SK-N-SH (cell line): ENCODE measurements at places on chromosomes 2 and 18.

DNA sequence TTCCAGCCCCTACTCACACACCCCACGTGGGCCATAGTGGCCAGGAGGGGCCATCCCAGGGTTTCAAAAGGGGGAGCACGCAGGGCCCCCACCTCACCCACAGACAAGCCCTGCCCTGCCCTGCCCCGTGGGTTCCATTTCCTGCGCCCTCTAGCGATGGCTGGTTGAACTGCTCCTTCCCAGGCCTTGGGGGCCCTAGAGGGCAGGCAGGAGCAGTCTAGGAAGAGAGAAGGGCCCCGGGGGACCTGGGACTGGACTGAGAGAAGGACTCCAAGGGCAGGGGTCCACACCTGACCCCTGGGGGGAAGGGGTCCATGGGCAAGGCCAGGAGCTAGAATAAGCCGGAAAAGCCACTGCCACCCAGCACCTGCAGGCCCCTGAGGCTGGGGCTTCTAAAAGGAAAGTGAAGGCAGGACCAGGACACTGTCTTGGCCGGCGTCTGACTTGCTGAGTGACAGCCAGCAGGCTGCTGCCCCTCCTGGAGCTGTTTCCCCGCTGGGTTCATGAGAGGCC is 10.1 kb downstream of the CYP26B1 start:
- DNase-seq = peak; percentile 87

GRCh38 chr2:75564713-75565359 is 4.1 kb upstream of the EVA1A start:
- DNase-seq = no peak

DNA sequence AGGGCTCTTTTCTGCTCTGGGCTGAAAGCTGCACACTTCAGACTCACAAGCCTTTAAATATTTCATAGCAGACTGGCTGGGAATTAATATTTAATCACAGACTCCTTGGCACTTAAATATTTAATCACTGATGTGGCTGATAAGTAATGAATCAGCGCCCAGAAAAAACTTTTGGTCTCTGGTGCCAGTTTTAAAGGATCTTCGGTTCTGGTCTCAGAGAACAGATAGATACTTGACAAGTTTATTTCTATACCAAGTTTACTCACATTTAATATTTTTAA is 201.2 kb downstream of the MYCN start:
- DNase-seq = no peak

GRCh38 chr2:101420623-101421022 is 33.3 kb upstream of the CREG2 start:
- DNase-seq = no peak

DNA sequence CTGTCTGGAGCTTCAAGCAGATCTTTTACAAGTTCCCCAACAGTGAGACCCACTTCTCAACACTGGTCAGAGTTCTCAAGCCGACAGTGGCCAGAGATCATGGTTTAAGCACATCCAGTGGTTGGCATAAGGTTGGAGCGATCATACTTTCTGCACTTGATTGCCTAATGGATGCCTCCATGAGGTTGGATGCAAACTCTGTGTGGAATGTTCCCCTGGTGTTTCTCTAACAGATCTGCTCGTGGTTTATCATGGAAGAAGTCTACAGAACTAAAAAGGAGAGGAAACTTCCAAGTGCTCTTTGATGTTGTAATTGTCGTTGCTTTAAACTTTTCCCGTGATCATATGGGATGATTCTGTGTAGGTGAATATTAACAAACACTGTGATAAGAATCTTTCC is 60.7 kb downstream of the SH3RF3 start:
- DNase-seq = no peak

- peak; percentile 72 for DNase-seq
Measured at GRCh38 chr18:25350489-25351251, 1.3 kb downstream of the ZNF521 start.

- DNase-seq = no peak
Measured at GRCh38 chr2:174600349-174600748, 2.7 kb upstream of the WIPF1 start.

GRCh38 chr2:100208141-100208770 is 65.9 kb upstream of the AFF3 start:
- DNase-seq = peak; percentile 38

DNA sequence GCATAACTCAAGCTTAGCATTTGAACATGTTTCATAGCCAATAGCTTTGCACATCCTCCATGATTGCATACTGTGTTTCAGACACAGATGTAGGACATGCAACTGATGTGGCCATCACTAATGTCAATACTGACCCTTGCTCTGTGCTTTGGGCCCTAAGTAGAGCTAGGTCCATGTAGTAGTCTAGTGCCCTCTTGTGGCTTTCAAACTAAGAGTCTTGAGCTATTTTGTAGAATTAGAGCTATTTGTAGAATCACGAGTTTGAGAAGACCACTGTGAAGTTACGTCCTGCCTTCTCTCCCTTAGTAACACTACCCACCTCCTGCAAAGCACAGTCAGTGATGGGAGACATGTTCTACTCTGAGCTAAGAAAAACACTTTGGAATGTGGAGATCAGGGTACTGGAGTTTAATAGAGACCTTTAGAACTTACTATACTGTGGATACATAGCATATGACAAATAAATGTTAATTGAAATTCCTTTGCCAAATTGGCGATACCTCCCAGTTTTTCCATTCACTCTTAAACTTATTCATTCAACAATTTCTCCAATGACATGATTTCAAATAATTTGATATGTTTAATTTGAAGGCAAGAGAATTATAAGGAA is 306.5 kb upstream of the TNP1 start:
- DNase-seq = peak; percentile 30

DNA sequence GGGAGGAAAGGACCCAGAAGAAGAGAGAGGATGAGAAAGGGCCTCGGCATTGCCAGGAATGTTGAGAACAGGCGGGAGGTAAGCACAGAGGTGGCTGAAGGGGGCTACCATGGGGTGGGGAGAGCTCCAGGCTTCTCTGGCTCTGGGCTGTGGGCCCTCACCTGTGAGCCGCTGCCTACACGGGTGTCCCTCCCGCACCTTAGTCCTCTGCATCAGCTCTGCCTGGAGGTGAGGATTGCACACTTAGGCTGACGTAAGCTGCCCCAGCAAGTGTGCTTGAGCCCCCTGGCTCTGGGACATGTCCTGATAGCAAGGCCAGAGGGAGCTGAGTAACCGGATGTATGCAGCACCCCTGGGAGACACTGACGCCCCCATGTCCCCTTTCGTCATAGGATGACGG is 33.9 kb downstream of the TMEM18 start:
- no peak for DNase-seq

DNA sequence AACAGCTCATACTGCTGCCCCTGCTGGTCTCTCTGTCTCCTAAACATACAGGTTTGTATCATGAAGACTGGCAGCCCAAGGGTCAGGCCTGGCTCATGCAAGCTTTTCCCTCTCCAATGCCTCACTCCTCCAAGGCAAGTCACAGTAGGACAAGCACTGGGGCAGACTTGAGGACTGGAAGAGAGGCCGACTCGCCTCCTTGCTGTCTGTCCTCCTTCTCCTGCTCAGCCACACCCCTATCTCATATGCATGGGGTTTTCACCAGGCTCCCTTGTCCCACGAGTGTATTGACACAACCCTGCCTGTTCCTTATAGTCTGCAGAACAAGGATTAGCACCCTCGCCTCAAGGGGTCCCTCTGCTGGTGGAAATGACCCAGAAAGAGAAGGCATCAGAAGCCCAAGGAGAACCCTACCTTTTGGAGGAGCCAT is 223.7 kb downstream of the SOX11 start:
- DNase-seq = no peak

- no peak for DNase-seq
Measured at GRCh38 chr2:126970583-126970982, 71.9 kb downstream of the TEX51 start.

DNA sequence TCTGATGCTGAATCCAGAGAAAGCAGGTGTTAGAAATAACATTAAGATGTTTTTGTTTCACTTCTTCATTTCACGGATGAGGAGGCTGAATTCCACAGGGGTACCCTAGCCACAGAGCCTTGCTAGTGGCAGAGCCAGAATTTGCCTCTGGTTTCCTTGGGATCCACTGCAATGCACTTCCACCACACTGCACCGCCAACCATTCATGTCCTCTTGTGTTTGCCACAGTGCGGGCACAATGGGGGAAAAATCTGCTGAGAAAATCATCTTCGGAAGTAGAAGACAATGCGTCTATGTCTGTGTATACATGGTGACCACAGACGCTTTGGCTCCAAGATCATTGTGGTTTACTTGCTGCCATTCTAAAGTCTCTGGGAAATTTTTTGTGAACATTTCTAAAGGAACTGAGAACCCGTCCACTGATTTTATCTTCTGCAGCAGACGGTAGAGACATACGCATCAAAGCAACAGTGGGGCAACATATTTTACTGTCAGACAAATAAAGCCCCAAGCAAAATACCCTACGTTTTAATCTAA is 14.9 kb downstream of the ICOS start:
- DNase-seq = no peak

DNA sequence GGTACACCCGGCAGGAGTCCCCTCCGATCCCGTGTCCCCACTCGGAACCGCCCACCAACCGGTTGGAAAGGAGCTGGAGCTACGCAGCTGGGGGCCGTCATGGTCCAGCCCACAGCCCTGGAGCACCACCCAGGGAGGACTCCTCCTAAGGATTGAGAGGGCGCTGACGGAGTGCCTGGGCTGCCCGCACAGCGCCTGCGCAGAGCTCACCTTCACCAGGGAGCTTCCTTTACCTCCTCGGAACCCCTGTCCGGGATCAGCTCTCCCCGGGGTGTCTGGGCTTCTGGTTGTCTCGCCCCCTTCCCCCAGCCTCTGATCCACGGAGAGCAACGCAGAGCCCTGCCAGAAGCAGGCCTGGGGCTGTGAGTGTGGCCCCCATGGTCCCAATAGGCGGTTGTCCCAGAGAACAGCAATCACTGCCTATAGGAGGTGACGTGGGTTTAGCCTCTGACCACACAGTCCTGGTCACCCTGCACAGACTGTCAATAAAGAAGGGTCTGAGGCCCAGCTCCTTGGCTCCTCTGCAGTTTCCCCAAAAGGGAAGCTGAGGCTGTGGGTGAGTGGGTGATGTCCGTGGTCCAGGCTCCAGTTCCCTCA is 14.6 kb downstream of the ALPG start:
- DNase-seq = no peak

- no peak for DNase-seq
Measured at GRCh38 chr2:37090019-37090477, 5.7 kb downstream of the GPATCH11 start.

GRCh38 chr2:239034561-239035341 is 186.9 kb downstream of the TWIST2 start:
- DNase-seq = no peak

DNA sequence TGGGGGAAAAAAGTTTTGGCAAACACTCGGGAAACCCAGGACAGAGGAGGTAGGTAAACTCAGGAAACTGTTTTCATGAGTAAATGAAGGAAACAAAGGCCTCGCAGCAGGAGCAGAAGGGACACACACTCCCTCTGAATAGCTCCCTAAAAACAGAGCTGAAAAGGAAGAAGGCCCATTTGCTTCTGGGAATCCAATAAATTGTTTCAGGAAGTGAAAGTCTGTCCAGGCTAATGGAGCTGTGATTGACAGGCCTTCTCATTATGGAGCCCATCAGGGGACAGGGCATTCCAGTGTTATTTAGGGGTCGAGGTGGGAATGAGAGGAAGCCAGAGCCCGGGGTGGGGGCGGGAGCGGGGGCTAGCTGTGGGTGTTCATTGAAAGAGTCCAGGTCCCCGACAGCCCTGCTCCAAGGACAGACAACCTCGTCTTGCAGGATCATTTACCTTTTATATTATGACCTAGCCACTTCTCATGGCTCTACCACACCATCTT is 81.2 kb downstream of the GBX2 start:
- DNase-seq = no peak

DNA sequence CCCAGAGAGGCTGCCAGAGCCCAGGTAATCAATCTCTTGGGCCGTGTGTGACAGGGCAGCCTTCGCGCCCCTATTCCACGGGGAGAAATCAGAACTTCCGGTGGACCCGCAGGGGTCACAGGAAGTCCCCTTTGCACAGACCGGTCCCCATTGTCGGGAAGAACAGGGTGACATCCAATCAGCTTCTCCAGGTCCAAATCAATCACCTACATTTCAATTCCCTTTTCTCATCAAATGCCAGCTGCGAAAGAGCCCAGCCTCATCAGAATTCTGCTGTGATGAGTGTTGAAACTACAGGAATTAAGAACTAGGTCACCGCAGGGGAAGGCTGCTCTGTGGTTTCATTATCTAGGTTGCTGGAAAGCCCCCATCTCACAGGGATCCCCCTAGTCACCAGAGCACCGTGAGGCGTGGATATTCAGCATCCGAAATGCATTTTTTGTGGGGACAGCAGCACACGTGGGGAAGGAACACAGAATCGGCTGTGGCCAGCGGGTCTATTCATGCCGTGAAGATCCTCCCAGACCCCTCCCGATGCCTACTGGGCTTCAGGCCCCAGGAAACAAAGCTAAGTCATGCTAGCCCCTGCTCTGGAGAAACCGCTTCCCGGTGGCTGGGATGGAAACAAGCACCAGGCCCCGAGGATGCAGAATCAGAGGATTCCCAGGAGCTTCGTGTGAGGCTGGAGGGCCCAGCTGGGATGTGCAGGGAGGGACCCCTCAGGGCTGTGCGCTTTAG is 193.7 kb upstream of the ID2 start:
- no peak for DNase-seq

- no peak for DNase-seq
Measured at GRCh38 chr18:68779169-68779568, 18.7 kb upstream of the CCDC102B start.

- DNase-seq = no peak
Measured at GRCh38 chr2:239555571-239555905, 154.7 kb upstream of the HDAC4 start.

GRCh38 chr18:45069546-45069945 is 388.9 kb downstream of the SETBP1 start:
- no peak for DNase-seq

DNA sequence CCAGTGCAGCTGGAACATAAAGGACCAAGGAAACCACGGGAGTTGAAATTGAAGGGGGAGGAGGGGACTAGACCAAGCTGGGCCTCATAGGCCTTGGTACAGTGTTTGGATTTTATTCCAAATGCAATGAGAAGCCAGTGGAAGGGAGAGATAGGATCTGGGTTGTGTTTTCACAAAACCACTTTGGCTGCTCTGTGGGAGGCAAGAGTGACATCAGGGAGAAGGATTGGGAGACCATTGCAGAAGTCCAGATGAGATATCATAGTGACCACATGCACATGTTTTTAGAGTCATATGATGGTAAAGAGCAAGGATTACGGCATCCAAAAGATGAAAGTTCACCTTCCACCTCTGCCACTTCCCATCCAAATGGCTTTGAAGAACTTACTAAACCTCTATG is 210.2 kb downstream of the PAX3 start:
- no peak for DNase-seq

- DNase-seq = no peak
Measured at GRCh38 chr2:119338826-119339561, 27.6 kb downstream of the C2orf76 start.

GRCh38 chr18:62678847-62679485 is 36.4 kb upstream of the PHLPP1 start:
- DNase-seq = no peak
